ENCODE measurements at places on chromosomes 16 and 17. TPM values are rescaled to one million over a fixed set of nuclear protein-coding genes. Genes with fewer than 3 reads are reported as not detected.

KRTAP1-3 gene
- polyA plus RNA-seq: not detected

OSGIN1 gene
- 0.23 TPM for polyA plus RNA-seq

DNA sequence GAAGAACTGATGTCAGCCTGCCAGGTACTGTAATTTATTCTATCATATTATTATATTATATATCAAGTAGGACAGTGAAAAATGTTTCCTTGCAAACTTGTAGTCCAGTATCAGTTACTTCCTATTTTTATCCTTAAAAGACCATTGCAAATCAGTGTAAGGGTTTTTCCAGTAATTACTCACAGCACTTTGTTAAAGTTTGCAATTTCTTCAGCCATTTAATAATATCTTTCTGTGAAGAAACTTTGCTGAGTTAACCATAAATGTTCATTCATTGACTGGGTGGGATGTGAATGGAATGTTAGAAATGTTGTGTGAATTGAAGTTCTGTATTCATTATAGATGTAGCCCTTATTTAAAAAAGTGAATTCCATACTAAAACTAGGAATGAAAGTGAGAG lies 26.7 kb downstream of the HAPSTR1 start:
- no peak for DNase-seq

- no peak for DNase-seq
Observed at GRCh38 chr17:37553401-37553966, 55.7 kb downstream of the SYNRG start.
